NCI-H1930 (cell line): ENCODE measurements at places on chromosomes 3 and 15.

GRCh38 chr15:89615135-89615534 is 39.9 kb downstream of the TICRR start:
- DNase-seq = no peak

DNA sequence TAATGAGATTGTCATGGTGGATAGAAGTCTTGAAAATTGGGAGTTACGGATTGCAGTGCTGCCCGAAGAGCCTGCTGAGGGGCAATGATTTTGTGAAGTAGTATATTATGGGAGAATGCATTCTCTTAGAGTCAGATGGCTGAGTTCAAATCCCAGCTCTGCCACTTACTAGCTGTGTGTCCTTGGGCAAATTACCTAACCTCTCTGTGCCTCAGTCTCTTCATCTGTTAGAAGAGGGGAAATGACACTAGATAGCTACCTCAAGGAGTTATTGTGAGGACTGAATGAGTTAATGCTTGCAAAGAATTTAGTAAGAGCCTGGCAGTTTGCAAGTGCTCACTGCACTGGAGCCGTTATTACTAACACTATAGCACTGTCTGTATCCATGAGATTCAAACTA is 15.4 kb downstream of the FGD5 start:
- no peak for DNase-seq

DNA sequence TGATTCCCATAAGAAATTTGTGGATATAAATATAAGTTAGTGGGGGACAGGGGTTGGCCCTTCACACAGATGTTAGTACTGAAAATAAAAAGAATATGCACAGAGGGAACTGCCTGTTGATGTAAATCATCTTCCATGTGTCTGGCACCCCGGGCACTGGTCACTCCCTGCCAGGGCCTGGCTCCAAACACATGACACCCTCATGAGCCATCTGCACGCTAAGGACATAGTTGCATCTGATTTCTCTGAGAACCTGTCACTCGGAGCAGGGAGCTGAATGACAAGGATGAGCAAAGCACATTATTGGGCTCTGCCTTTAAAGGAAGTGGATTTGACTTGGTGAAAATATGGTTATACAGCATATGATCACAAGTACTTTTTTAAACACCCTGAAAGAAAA is 66.2 kb upstream of the TSC22D2 start:
- no peak for DNase-seq

GRCh38 chr3:99071096-99071495 is 169.6 kb upstream of the DCBLD2 start:
- no peak for DNase-seq

GRCh38 chr3:33041909-33042308 is 55.0 kb downstream of the GLB1 start:
- DNase-seq = no peak

DNA sequence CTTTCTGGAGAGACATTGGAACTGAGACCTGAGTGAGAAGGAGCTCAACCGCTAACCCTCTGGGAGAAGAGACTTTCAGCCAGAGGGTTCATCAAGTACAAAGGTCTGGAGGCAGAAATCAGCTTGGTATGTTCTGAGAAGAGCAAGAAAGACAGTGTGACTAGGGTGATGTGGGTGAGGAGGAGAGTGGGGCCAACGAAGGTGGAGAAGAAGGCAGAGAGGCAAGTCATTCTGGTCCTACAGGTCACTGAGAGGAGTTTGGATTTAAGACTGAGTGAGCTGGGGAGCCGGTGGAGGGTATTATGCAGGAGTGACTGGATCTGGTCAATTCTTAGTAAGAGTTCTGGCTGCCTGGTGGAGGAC is 12.2 kb downstream of the XIRP1 start:
- DNase-seq = no peak

GRCh38 chr3:183331498-183331897 is 78.4 kb downstream of the B3GNT5 start:
- DNase-seq = no peak

- no peak for DNase-seq
Observed at GRCh38 chr3:66722675-66723074, 221.9 kb upstream of the LRIG1 start.

DNA sequence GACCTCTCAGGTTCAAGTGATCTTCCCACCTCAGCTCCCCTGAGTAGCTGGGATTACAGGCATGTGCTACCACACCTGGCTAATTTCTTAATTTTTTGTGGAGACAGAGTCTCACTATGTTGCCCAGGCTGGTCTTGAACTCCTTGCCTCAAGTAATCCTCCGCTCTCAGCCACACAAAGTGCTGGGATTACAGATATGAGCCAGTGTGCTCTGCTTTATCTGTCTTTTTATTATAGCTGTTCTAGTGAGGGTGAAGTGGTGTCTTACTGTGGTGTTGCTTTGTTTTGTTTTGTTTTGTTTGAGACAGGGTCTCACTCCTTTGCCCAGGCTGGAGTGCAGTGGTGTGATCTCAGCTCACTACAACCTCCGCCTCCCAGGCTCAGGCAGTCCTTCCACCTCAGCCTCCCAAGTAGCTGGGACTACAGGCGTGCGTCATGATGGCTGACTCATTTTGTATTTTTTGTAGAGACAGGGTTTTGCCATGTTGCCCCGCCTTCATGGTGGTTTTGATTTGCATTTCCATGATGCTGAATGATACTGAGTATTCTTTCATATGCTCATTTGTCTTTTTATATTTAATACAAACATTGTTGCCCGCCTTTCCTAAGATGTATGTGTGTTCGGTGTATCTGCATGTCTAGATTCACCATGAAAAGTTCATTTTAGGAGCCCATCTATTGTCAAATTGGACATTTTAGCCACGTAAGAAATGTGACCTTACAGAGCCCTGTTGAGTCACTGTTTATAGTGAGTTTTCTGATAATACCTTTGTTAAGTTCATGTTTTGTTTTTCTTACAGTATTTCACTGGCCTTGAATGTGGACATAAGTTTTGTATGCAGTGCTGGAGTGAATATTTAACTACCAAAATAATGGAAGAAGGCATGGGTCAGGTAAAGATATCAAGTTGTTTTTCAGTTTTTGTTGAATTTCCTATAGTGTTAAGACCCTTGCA is 80.6 kb downstream of the ARIH1 start:
- DNase-seq = no peak

- DNase-seq = no peak
Observed at GRCh38 chr3:9750556-9751411, 1.0 kb downstream of the OGG1 start.

DNA sequence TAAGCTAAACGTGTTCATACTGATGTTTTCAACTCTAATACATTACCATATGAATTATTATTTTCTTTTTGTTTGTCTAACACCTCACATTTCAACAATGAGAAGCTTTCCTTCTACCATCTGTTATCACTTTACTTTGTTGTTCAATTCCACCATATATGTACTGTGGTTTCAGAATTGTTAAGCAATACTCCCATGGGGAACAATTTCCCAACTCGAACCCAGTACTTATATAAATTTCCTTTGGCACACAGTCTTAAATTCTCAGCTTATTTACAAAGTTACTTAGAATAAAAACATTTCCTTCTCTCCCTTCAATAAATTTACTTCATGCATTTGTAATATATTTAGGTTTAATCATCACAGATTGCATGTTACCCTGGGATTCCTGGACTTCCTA is 1764.4 kb downstream of the OTOL1 start:
- DNase-seq = no peak

GRCh38 chr15:55740981-55741832 is 1.7 kb downstream of the PRTG start:
- no peak for DNase-seq

DNA sequence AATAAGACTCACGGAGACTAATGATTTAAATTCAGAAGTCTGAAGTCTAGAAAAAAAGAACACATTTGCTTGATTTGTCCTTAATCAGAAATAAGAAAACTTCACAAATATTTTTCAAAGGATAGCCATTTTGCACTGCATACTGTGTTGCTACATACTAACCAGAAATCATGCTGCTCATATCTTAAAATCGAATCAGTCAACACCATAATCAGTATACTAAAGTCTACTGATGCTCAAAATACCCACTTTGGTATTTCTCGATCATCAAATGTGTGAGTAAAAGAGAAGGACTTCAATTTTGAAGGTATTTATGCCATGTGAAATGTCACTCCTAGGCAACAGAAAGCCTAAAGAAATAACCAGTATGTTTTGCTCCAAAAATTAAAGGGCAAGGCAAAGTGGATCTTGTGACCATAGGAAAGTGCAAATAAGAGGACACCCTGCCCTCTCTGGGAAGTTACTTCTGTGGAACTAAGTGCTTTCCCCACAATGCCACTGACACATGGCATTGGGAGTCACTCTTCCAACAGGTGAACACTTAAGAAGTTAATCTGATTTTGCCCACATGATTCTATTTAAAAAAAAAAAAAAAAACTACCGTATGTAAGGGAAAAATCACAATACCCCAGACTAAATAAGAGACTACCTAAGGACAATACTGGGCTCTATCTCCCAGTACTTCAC is 2.7 kb downstream of the LRIG1 start:
- no peak for DNase-seq

- peak; percentile 23 for DNase-seq
Observed at GRCh38 chr3:105518806-105519418, 152.2 kb downstream of the ALCAM start.

DNA sequence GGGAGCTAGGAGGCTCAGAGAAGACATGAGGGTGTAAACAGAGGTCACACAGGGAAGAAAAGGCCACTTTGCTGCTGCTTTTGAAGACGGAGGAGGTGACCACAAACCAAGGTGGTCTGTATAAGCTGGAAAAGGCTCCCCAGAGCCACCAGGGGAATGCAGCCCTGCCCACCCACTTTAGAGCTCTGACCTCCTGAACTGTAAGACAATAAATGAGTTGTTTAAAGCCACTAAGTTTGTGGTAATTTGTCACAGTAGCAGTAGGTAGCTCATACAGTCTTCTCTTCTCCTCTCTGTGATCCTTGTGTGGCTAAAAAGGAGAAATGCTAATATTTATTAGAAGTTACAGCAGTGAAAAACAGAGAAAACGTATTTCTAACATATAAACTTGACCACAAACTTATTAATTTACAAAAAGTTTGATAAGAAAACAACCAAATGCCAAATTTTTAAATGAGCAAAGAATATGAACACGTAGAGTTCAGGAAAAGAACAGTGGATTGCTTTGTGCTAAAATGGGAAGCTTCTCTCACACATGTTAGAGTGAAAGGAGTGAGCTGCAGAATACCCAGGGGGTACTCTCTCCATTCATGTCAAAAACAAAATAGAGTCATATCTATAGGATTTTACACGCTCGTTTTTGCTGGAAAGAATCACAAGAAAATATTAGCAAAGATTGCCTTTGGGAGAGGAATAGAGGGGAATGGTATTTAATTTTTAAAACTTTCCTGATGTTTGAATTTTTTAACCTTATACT is 71.0 kb downstream of the NOX5 start:
- DNase-seq = no peak

DNA sequence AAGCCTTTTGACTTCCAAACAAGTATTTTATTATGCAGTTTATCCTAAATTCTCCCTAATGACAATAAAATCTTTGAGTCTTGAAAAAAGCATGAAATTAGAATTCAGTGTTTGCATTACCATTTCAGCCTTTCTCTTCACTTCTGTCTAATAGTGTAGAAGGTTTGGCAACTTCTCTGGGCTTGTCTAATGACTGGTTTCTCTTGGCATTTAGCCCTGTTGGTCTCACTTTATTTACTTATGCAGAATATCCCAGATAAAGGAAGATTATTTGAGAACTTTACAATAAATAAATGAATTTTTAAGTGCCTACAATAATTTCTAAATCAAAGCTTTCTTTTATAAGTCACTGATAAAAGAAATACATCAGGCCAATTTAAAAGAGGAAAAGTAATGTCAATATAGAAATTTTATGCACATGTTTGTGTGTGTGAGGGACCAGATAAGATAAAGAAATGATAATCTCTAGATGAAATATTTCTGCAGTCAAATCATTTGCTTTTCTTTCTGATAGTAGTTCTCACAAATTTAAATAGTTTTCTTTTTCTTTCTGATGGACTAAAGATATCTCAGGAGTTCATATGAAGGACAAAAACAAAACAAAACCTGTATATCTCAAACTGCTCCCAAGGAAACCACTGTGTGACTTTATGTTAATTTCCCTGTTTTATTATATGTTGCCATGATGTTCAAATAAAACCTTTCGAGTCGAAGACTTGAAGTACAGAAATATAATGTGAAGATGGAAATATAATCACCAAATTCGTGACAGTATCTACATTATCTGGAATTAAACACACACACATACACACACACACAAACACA is 533.1 kb upstream of the CBLB start:
- no peak for DNase-seq

DNA sequence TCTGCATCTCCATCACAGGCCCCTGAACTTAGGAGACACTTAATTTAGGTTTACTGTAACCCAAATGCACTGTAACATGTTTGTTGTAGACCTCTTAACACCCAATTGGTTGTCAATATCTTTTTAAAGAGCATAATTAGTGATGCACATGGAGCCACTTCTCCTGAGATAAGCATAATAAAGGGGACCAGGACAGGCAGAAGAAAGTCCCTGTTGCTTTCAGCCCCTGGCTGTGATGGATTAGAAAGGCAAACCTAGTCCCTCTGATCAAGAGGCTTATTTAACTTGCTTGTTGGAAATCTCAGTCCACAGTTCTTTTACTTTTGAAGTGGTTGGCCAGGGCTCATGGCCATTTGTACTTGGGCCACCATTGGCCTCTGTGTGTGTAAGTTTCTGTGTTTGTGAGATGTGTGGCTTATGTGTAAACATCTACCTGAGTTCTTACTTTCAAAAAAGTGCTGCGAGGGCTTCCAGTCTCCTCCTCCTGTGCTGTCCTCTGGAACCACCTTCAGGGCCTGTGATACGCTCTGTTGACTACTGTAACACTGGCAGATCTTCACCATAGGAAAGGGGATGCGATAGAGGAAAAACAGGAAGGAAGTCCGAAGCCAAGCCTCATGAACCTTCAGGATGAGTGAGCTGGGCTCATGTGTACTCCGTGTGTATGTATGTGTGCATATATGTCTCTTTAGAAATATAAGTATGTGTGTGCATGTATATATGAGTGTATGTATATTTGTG is 136.2 kb downstream of the EPHB1 start:
- no peak for DNase-seq

DNA sequence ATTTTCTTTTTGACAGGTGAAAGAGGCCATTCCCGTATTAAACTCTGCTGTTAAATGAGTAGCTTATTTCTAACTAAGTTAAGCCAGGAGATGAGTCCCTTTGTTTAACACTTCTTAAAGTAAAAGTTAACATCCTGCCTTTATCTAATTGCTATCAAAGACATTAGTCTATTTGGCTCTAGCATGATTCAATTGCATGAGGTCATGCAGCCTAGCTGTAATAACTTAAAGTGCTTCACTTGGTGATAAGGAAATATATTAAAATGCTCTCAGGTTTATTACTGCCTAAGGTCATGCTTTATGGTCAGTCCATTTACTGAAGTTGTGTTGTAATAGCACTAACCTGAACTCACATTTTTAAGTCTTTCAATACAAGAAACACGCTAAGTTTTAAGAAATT is 82.3 kb upstream of the MLF1 start:
- no peak for DNase-seq

GRCh38 chr3:1381647-1382036 is 288.8 kb downstream of the CNTN6 start:
- no peak for DNase-seq

GRCh38 chr3:157317895-157318294 is 118.8 kb upstream of the PTX3 start:
- no peak for DNase-seq

- DNase-seq = no peak
Observed at GRCh38 chr3:102194760-102195159, 240.1 kb upstream of the ZPLD1 start.

GRCh38 chr3:9196020-9196419 is 53.4 kb downstream of the SRGAP3 start:
- no peak for DNase-seq

GRCh38 chr3:133570937-133571320 is 2.6 kb upstream of the CDV3 start:
- DNase-seq = no peak
